ENCODE measurements at places on chromosomes 7 and 10. TPM values are rescaled to one million over a fixed set of nuclear protein-coding genes. Genes with fewer than 3 reads are reported as not detected.

SPAG6 gene
- 0.37 TPM for total RNA-seq

CD36 gene
- 0.65 TPM for total RNA-seq

ITPRID1 gene
- not detected for total RNA-seq

FAM25G gene
- total RNA-seq = not detected

DENND2A gene
- not detected for total RNA-seq

GATA3 gene
- 40.4 TPM for total RNA-seq

AMZ1 gene
- total RNA-seq = 0.34 TPM

CYP3A7 gene
- total RNA-seq = not detected

FBXO24 gene
- 2.1 TPM for total RNA-seq

ENTPD1 gene
- 12.9 TPM for total RNA-seq

ELFN1 gene
- not detected for total RNA-seq

FRMD4A gene
- 0.35 TPM for total RNA-seq

CDC14C gene
- not detected for total RNA-seq

STEAP1 gene
- total RNA-seq = 2.1 TPM

RELN gene
- total RNA-seq = not detected

FAM237B gene
- total RNA-seq = not detected

PRSS37 gene
- not detected for total RNA-seq

CHST15 gene
- total RNA-seq = 2.4 TPM

CYP26C1 gene
- total RNA-seq = 0.05 TPM

CDK13 gene
- total RNA-seq = 48.2 TPM

ERVW-1 gene
- not detected for total RNA-seq

SFRP5 gene
- total RNA-seq = not detected

KLF14 gene
- total RNA-seq = not detected

LRGUK gene
- total RNA-seq = 0.19 TPM

SEMA3E gene
- not detected for total RNA-seq

C10orf105 gene
- 0.35 TPM for total RNA-seq

MCM10 gene
- 30.6 TPM for total RNA-seq

ZNF398 gene
- total RNA-seq = 18.9 TPM

RARRES2 gene
- not detected for total RNA-seq

INSYN2A gene
- total RNA-seq = not detected

IFIT2 gene
- total RNA-seq = 36.0 TPM

OR2A14 gene
- total RNA-seq = not detected

SFXN2 gene
- total RNA-seq = 10.4 TPM

PNLIPRP2 gene
- not detected for total RNA-seq

ATOH7 gene
- not detected for total RNA-seq

WNT2 gene
- not detected for total RNA-seq

CTBP2 gene
- 2.5 TPM for total RNA-seq

NPY4R2 gene
- total RNA-seq = not detected

AKR1C2 gene
- total RNA-seq = not detected

CHST3 gene
- total RNA-seq = 0.38 TPM

DDC gene
- not detected for total RNA-seq

OIT3 gene
- not detected for total RNA-seq

PTPRN2 gene
- 0.79 TPM for total RNA-seq

LLCFC1 gene
- not detected for total RNA-seq

BLVRA gene
- 36.1 TPM for total RNA-seq

GARIN1A gene
- total RNA-seq = 2.7 TPM

PTEN gene
- 64.9 TPM for total RNA-seq

SPDYE8 gene
- total RNA-seq = not detected

RBM20 gene
- total RNA-seq = 0.72 TPM

UBE2D1 gene
- total RNA-seq = 12.1 TPM

SPDYE3 gene
- not detected for total RNA-seq

SPDYE16 gene
- 0.58 TPM for total RNA-seq

CYP17A1 gene
- total RNA-seq = not detected

FGFR2 gene
- total RNA-seq = not detected

OPN1SW gene
- total RNA-seq = not detected

KLLN gene
- 0.46 TPM for total RNA-seq

SRGN gene
- total RNA-seq = 902 TPM

ACBD7 gene
- total RNA-seq = 2.5 TPM

GNGT1 gene
- total RNA-seq = not detected
